ENCODE measurements at places on chromosomes 4 and X.

DNA sequence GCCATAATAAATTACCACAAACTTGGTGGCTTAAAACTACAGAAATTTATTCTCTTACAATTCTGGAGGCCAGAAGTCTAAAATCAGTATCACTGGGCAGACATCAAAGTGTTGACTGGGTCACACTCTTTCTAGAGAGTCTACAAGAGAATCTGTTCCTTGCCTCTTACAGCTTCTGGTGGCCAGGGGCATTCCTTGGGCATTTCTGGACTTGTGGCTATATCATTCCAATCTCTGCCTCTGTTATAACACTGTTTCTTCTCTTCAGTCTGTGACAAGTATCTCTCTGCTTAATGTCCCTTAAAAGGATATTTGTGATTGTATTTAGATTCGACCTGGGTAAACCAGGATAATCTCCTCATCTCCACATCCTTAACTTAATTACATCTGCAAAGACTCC, 207.3 kb upstream of the DCAF8L1 start:
- no peak for DNase-seq

DNA sequence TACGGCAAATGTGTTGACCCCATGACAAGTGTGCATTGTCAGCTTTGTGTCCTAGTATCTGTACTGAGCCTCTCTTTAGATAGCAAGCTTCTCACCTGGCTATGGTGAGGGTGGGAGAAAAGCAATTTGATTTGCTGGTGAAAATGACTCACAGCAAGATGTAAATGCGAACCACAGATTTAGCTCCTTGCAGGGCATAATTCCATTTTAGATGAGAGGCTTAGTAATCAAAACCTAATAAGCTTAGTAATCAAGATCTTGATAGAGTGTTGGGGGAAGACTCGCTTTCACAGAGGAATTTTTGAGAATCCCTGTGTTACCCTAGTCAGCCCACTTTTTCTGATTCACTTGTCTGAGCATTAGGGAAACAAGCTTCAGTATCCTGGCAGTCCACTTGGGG, 7.7 kb upstream of the OCIAD2 start:
- DNase-seq: no peak

GRCh38 chrX:3743801-3744439, 30.5 kb upstream of the PRKX start:
- no peak for DNase-seq

GRCh38 chr4:74516303-74516702, 71.4 kb downstream of the AREG start:
- DNase-seq: no peak

DNA sequence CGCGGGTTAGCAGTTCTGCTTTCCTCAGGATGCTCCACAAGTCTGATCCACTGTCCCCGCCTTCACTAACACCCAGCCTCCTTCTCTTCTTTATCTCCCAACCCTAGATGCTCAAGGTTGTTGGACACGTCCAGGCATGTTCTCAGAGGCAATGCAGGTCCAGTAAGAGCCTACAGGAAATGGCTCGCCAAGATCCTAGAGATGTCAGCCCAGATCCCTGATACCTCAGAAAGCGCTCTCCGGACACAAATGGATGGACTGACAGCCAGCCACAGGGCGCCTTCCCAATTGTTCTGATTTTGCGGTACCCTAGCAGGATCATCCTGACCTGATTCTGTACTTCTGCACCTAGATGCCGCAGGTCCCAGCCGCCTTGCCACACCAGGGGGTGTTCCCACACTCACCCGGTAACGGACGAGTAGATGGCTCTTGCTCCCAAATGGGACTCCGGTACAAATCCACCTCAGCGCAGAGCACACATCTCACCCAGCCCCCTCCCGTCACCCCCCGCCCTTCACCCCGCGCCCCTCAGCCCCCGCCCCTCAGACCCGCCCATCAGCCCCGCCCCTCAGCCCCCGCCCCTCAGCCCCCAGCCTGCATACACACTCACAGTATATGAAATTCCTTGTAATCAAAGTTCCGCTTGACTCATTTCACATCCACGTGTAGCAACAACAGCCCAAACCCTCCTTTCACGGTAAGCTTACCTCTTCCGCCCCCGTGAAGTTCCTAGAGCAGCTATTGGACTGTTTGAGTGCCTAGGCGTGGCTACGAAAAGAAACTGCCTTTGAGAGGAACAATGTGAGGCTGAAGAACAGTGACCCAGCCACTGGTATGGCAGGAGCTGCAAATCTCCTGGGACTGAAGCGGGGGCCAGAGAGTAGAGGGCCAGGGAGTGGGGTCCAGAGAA, at the start of gene EDA2R:
Gene EDA2R, minus strand, starts transcription at position 488 of the 910 bp plus-strand sequence. CDS start 23,058 bp downstream, outside the sequence.
- DNase-seq: peak; percentile 65

DNA sequence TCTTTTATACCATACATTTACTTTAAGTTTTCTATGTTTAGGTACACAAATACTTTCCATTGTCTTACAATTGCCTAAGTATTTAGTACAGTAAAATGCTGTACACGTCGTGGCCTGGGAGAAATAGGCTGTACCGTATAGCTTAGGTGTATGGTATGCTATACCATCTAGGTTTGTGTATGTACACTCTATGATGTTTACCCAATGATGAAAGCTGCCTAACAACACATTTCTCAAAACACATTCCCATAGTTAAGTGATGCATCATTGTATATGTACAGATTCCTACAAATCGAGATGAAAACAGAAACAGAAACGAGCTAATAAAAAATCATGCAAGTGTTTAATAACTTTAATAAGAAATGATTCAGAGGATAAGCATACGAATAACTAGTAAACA, 51.6 kb downstream of the SPANXA2 start:
- DNase-seq: no peak

GRCh38 chr4:79854856-79855502, 218.1 kb downstream of the ANTXR2 start:
- DNase-seq: peak; percentile 26

DNA sequence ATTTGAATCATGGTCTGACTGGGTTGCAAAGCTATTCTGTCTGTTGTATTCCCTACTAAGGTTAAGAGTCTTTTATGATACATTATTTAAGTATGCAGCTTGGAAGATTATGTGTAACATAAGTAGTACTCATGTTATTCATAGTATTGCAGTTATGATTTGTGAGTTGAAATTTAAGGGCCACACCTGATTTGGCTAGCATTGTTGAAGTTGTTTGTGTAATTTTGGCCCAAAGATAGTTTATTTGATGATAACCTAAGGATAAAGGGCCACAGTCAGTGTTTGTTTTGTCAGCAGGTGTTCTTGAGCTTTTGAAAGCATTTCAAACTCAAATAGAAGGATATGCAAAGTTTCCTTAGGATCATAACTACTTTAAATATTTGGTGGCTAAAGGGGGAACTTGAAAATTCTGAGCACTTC, 38.9 kb downstream of the NUDT9 start:
- DNase-seq: no peak

GRCh38 chr4:6055030-6055429, 36.8 kb upstream of the C4orf50 start:
- DNase-seq: no peak

DNA sequence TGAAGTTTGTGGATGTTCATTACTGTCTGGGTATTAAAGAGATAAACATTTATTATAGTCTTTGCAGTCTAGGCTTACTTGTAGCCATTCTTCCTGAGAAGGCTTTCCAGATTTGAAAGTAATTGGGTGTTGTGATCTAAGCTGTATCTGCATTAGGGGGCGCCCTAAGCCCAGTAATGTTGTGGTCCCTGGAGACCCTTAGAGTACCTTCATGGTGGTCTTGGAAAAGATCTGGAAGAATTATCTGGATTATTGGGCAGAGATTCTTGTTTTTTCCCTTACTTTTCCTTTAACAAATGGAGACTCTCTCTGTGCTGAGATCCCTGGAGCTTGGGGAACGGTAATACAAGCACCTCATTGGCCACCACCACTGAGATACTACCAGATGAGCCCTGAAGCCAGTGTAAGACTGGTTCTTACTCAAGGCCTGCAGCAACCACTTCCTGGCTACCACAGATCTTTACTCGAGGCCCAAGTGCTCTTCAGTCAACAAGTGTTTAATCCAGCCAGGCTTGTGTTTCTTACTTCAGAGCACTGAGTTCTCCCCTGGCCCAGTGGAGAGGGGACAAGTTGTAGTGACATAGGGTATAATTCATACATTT, 63.1 kb downstream of the RTL3 start:
- no peak for DNase-seq

DNA sequence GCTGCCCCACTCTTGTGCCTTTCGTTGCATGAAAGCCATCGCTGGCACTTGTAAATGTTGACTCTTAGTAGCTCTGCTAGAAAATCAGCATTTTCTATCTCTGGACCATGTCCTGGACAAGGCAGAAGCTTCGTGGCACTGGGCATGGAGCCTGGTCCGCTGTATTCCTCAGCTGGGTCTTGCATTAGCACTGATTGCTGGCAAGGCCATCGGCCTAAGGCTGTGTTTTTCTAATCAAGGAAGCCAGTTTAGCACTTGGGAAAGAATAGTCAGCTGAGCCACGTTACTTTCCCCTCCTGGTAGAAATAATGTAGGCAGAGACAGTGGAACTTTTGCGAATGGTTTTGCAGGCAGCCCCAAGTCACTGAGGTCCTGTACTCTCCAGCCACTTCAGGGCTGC, 180.2 kb upstream of the EOLA2 start:
- DNase-seq: no peak
